ENCODE measurements at places on chromosomes 11 and 22.

DNA sequence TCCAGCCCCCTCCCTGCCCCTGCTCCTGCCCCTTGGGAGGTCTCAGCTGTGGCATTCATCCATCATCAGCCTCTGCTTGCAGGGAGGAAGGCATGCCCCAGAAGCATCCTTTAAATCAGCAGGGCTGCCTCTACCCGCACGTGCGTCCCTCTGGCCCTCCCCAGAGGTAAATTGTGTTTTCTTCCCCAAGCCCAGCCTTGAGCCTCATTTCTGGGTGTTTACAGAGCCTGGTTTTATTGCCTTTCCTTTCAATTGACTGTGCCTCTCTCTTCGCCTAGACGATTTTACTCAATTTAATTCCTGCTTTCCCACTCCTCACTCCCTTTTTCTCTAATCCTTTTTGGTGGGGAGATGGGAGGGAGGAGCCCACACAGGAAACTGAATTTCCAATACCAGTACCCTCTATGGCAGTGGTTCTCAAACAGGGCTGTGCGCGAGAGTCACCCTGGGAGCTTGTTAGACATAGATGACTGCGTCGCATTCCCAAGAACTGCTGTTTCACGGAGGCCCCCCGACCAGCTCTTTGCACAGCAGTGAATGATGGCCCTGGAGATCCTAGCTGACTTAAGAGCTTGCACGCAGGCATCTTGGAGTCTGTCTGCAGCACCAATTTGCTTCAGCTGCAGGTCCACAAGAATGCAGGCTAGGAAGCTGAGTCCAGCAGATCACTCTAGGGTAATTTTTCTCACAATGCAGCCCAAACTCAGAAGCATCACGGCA lies 15.1 kb upstream of the OAF start:
- no peak for DNase-seq

DNA sequence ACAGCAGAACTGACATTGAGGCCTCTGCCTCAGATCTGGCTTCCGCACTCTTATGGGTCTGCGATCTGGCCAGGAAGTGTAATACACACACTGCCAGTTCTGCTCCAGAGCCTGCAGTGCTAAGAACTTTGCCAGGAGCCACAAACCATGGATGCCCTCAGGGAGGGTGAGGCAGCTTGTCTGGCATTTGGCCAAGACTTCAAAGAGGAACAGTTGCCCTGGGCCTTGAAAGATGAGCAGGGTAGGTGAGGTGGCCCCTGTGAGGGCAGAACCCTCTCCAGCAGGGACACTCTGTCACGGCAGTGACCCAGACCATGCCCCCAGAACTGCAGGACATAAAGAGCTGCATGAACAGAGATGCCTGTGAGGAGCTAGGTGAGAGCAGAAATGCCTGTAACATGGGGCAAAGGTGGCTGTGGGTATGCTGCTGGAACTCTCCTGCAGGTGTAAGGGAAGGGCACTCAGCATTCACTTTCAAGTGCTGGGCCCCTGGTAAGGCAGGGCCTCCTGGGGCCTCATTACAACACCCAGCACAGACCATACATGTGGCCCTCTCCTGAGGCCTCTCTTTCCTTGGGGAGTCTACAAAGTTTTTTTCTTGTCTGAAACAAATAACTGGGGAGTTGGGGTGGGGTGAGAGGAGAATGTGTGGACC lies 47.3 kb downstream of the NEU3 start:
- DNase-seq: no peak

DNA sequence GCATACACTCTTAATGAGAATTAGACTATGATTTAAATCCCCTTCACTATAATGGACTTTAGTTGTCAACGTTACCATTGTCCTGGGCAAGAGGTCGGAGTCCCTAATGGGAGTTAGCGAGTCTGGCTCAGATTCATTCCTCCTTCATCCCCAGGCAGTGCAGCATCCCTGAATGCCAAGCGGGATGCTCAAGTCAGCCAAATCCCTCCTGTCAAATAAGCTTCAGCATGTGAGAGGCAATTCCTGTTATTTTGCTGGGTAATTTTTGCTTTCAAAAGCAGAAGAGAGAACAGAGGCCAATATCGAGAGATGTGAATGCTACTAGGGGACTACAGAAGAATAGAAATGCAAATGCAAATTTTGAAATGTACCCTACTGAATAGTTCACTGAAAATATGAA lies 186.2 kb downstream of the OPCML start:
- DNase-seq: no peak

- DNase-seq: no peak
Observed at GRCh38 chr11:121180183-121180582, 79.1 kb downstream of the TECTA start.
